ENCODE measurements at places on chromosomes 3 and 15.

DNA sequence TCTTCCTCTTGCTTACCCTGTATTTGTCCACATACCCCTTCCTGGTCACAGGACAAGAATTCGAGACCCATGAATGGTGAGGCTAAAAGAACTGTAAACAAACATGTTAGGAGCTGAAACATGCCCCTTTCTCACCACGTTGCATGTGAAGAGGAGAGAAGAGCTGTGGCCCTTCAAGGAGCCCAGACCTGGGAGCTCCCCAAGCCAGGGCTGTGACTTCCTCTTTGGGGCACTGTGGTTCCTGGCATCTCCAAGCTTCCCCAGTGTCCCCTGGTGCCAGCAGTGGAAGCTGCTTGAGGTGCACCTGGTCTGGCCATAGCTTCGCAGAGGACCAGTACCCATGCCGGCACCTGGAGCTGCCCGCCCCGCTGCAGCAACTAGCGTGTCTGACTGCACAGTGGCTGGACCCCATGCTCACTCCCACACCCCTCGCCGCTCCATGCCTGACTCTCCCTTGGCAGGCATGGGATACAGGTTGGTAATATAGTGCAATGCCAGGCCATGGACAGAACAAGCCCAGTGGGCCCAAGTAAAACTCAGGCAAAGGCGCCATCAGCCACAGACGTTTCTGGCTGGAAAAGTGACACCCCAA lies 9.9 kb downstream of the SPCS1 start:
- no peak for DNase-seq

DNA sequence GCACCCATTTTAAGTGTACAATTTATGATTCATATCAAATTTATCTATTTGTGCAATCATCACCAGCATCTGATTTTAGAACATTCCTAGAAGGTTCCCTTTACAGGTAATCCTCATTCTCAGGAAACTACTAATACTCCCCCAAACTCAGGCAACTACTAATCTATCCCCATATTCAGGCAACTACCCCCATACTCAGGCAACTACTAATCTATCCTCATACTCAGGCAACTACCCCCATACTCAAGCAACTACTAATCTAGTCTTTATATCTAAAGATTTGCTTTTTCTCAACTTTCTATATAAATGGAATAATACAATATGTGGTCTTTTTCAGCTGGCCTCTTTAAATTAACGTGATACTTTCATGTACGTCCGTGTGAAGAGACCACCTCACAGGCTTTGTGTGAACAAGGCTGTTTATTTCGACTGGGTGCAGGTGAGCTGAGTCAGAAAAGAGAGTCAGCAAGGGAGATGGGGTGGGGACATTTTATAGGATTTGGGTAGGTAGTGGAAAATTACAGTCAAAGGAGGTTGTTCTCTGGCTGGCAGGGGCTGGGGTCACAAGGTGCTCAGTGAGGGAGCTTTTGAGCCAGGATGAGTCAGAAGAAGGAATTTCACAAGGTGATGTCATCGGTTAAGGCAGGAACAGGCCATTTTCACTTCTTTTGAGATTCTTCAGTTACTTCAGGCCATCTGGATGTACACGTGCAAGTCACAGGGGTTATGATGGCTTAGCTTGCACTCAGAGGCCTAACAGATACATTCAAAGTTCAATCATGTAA lies 1444.5 kb upstream of the CADM2 start:
- no peak for DNase-seq

- DNase-seq, result no peak
Observed at GRCh38 chr3:100269001-100269400, 8.2 kb downstream of the TBC1D23 start.

DNA sequence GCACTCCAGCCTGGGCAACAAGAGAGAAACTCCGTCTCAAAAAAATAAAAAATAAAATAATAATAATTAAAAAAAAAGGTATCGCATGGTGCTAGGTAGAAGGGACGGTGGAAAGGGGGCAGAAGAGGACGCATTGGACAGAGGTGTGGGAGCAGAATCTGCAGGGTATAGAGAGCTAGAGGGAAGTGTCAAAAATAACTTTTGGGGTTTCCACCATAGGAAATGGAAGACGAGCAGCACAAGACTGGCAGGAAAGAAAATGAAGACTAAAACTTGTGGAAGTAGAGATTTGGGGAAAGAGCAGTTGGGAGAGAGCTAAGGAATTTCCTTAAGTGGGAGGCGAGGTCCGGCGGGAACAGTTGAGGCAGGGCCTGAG lies 585 bp upstream of the MKRN2 start:
- no peak for DNase-seq

DNA sequence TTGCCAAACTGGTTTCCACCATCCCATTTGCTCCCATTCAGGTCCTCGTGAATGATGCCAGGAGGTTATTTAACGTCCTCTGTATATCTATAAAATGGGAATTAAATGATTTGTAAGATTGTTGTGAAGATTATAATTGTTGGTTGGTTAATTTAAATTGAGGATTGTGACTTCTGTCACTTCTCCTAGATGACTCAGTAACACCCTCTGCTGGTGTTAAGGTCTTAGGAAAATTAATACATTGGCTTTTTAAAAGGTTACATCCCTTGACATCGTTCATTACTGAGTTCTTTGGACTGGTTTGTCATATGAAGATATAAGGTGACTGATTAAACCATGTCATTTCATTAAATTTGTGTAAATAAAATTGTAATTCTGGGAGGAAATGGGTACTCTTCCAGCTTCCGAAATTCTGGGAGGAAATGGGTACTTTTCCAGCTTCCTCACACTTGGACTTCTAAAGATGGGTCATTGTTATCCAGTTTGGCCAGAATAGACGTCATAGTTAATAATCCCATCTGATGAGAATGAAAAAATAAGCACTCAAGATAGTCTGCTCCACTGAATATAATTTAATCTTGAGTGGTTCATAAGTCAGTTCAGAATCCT lies 33.3 kb upstream of the PAQR5 start:
- no peak for DNase-seq

- DNase-seq, result peak; percentile 52
Observed at GRCh38 chr3:16468336-16469098, 45.0 kb downstream of the RFTN1 start.

DNA sequence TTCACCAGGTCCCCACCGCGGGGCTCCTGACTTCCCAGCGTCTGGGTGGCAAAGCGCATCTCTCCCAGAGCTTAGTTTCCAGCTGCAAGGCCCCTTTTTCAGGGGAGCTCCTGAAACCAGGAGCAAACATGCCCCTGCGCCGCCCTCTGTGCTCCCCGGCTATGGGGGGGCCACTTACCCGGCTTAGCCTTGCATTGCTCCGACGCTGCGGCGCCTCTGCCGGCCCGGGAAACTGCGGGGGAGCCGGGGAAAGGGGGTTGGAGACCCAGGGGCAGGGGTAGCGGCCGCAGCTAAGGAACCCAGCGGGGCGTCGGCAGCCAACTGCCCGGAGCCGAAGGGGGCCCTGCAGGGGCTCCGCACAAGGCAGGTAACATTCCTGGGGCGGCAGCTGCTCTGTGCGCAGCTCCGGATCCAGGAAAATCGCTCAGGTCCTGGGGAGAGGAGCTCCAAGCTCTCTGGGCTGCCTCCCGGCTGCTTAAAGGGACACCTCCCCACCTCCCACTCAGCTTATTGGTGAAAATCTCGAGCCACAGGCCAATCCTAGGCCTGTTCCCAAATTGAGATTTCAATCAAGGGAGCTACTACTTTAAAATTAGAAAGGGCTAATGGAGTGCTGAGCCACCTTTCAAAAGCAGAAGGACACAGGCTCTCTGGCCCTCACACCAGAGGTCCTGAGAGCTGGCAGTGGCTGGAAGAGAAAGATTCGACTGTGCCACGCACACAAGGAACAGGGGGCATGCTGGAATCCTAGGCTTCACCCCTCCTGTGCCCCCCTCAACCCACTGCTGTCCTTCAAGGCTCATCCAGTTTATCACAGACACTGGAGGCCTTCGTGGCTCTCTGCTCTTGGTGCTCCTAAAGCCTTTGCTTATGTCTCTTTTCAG lies 42.7 kb upstream of the PRICKLE2 start:
- no peak for DNase-seq

GRCh38 chr3:109553591-109554371 lies 216.4 kb upstream of the DPPA4 start:
- DNase-seq, result no peak

DNA sequence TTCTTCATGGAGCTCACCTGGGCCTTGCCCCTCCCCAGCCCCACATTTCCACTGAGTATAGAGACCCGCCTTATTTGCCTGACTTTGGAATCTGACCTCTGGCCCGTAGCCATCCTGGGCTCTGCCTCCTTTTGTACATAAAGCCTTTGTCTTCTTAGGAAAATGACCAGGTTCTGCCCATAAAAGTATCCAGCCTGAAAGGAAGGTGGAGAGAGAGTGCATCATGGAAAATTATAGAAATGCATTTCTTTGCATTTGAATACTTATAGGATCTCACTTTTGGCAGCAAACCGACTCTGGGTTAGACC lies 3.6 kb upstream of the SH2D7 start:
- DNase-seq, result no peak

DNA sequence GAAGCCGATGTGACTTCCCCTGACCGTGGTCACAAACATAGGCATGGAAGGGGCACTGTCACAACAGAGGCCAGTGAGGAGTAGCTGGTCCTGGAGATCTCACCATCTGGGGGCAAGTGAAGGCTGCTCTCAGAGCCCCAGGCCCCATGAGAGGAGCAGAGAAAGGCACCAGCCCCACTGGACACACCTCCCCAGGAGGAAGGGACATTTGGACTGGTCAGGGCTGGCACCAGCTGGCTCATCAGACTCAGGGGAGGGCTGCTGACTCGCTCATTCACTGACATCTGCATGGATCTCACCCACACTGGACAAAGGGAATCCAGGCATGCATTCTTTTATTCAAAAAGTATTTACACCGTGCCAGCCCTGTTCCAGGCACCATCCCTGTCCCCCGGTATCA lies 26.8 kb downstream of the ESYT3 start:
- no peak for DNase-seq

DNA sequence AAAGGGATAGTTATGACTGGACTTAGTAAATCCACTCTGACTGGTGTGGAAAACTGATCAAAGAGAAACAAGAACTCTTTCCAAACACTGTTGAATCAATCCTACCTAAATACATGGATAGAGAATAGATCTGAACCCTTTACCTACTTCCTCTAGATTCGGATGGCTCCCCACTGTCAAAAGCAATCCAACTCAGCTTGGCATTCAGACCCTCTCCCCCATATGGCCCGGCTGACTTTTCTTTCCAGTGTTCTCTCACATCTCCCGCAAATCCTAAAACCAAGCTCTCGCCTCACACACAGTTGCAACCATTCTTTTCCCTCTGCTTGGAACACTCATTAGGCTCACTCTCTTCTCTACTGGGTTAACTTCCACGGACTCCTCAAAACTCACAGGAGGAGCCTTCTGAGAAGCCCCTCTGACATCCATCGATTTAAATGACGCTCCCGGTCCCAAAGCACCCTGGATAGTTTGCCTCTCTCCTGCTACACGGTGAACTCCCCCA lies 639 bp downstream of the SPICE1 start:
- DNase-seq, result no peak

GRCh38 chr3:29171043-29171990 lies 109.6 kb upstream of the RBMS3 start:
- no peak for DNase-seq

DNA sequence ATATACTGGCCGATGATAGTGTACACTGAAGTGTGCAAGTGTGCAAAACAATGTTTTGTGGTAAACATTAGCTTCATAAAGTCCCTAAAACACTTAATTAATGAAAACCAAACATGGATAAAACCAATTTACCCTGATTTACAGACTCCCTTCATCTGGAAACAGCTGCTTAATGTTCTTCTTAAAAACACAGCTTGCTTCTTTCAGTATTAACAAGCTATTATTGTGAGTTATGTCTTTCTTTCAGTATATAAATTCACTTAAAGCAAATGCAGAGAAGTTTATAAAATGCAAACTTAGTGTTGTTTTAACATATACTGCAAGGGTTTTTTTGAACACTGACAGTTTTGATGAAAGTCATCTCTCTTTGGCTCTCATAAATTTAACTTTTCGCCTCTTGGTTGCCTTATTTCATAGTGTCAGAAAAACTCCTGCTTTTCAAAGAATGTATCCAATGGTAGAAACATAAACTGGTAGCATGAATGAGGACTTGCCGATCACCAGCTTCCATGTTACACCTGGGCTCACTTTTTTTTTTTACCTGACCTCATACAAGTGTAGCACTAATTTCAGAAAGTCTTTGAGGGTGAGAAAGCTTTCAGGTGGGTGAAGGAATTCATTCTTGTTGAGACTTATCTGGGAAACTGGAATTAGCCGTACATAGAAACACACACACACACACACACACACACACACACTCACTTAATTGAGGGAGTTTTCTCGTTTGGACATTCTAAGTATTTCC lies 532.2 kb downstream of the ROBO2 start:
- no peak for DNase-seq

DNA sequence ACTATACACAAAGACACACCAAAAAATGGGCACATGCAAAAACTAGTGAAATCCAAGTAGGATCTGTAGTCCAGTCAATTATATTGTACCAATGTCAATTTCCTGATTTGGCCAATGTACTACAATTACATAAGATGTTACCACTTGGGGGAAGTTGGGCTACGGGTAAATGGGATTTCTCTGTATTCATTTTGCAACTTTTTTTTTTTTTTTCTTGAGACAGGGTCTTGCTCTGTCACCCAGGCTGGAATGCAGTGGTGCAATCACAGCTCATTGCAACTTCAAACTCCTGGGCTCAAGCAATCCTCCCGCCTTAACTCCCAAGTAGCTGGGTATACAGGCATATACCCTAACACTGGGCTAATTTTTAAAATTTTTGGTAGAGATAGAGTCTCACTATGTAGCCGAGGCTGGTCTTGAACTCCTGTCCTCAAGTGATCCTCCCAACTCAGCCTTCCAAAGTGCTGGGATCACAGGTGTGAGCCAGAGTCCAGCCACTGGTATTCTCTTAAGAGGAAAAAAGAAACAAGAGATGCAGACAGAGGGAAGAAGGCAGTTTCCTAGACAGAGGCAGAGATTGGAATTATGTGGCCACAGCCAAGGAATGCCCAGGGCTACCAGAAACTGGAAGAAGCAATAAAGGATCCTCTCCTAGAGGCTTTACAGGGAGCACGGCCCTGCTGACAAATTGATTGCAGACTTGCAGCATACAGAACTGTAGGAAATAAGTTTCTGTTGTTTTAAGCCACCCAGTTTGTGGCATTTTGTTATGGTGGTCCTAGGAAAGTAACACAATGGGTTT lies 33.3 kb downstream of the TFDP2 start:
- DNase-seq, result no peak

DNA sequence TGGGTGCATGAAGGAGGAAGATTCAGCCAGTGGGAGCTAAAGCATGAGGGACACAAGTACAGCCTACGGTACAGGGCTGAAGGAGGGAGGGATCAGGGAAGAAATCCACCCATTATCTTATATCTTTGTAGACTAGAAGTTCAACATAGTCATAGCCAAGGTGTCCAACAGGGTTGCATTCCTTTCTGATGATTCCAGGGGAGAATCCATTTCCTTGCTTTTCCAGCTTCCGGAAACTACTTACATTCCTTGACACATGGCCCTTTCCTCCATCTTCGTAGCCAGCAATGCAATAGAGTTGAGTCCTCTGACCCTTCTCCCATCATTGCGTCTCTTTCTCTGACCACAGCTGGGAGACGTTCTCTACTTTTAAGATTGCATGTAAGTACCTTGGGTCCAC lies 471.0 kb upstream of the SEMA6D start:
- no peak for DNase-seq

- DNase-seq, result no peak
Observed at GRCh38 chr15:36982430-36982829, 117.9 kb downstream of the MEIS2 start.

Data from CD4-positive, CD25-positive, alpha-beta regulatory T cell (primary cell).